ENCODE measurements at places on chromosomes 6 and 20.

DNA sequence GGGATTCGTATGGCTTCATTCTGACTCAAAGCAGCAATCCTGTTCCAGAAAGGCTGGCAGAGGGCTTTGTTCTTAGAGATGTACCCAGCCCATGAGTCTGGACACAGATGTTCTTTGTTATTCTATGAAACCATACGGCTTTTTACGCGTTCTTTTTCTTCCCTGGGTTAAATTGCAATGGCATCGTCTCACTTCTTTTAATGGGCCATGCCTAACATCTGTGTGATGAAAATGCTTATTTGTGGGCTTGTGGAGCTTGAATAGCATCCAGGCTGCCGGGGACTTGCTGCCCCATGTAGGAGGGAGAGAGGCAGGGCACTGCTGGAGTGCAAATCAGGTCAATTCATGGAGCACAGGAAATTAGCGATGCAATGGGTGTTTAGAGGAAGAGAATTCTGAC is 19.4 kb downstream of the FAM50B start:
- no peak for DNase-seq

GRCh38 chr6:149860513-149860833 is 3.7 kb downstream of the LRP11 start:
- no peak for DNase-seq

DNA sequence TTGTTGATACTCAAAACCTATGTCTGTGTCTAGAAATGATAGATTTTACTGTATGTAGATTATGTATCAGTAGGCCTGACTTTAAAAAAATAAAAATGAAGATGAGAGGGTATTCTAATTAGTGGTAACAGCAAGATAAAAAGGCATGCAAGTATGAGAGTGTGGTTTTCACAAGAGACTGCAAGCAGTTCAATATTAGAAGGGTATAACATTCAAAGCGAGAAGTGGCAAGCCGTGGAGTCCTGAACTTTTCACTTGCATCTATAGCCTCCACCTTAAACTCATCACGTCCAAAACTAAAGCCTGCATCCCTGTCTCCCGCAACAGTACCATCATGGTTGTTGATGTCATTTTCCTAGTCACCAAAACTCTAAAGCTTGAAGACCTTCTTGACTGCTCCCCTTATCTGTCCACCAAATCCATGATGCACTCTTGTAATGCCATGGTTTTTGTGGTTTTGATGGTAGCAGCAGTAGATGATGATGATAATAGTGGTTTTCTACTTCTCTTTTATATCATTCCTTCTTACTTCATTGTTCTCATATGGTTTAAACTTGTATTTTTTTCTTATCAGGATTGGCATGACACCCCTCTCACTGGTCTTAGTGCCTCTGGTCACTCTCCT is 9.2 kb upstream of the CGA start:
- no peak for DNase-seq

- no peak for DNase-seq
These were observed 9.3 kb downstream of the DEFB123 start for GRCh38 chr20:31449511-31450414.

- no peak for DNase-seq
These were observed 560.0 kb downstream of the C6orf118 start for GRCh38 chr6:164749221-164750064.

DNA sequence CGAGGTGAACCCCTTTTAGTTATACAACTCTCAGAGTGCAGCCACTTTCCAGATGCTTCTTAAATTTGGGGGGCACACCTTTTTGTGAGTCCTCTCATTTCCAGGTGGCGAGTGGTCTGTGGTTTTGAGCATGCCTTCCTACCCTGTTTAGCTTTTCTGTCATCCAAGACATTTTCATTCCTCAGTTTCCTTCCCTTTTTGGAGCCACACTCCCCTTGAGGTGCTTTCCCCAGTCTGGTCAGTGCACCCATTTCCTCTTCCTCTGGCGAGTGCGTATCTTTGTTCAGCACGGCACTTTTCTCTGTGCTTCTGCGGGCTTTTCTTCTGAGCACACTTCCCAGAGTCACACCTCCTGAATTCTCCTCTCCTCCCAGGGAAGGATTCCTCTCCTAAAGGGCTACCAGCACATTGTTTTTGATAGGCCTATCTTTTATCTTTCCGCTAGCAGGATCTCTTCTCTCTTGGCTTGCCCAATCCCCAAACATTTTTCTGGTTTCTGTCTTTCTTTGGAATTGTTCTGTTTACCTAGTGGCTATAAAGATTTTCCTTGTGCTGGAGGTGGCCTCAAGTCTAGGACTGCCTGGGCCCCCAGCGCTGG is 1.4 kb downstream of the PHF20 start:
- DNase-seq, result peak; percentile 36
